Ureter (tissue), 1 donor: ENCODE measurements at places on chromosomes 7 and 10.

DNA sequence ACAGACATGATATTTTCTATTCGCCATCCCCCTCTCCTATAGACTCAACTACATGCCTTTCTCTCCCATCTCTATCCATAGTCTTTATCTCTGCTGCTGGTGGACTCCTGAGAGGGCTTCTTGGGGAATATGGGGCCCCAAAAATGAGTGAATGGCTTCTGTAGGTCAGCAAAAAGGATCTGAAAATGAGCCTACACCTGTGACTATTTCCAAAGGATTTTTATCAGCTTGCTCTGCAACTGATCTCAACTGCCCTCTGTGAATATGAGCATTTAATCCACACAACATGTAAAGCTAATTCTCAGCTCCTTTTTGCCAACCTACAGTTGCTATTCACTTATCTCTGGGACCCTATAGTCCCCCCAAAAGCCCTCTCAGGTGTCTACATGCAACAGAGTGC is 36.2 kb downstream of the PRSS2 start:
- no peak for DNase-seq

- DNase-seq, result no peak
Observed at GRCh38 chr10:108612485-108612884, 1310.8 kb downstream of the XPNPEP1 start.

- DNase-seq, result no peak
Observed at GRCh38 chr7:26588511-26588910, 275.9 kb downstream of the SKAP2 start.

DNA sequence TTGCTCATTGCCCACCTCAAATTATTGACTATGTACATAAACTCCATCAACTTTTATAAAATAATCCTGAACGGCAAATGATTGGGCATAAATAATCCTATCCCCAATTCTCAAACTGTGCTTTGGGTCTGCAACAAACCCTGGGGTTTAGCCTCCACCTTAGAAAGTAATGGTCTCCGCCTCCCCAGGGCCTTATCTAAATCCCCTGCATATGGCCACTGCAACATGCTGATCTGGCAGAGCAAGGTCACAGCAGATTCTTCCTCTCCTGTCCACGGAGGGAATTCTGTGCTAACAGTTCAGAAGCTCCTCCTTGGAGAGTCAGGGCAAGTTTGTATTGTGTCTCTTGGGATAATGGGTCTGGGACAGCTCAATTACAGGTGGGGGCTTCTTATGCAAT is 18.4 kb downstream of the FXYD4 start:
- no peak for DNase-seq

GRCh38 chr10:51312817-51313216 is 238.5 kb downstream of the PRKG1 start:
- DNase-seq, result no peak

DNA sequence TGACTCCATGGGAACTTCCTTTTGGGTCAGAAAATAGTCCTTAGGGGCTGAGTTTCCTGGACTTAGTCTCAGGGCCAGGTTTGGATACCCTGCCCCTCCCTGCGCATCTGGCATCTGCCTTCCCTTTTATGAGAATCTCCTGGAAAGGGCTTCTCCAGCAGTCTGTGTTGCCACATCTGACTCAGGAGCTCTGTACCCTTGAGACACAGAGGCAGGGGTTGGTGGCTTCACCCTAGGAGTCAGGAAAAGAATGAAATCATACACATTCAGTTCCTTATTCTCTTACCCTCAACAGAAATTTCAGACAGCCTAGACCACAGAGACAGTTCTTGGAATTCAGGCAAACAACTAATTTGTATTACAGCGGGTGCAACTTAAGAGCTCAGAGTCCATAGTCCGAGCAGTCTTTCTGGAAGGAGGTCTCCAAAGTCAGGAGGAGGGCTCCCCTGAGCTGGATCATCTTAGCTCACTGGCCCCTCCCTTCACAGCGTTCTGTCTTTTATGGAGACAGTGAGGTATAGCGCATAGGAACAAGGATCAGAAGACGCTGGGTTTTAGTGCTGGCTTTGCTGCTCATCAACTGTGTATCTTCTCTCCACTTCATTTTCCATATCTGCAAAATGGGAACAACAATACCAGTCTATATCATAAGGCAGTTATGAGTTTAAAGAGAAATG is 3.0 kb upstream of the PLAU start:
- DNase-seq, result no peak
